ENCODE measurements at places on chromosomes 12 and 14.

- DNase-seq = no peak
These were observed 926.8 kb downstream of the BCL11B start for GRCh38 chr14:98345161-98345560.

DNA sequence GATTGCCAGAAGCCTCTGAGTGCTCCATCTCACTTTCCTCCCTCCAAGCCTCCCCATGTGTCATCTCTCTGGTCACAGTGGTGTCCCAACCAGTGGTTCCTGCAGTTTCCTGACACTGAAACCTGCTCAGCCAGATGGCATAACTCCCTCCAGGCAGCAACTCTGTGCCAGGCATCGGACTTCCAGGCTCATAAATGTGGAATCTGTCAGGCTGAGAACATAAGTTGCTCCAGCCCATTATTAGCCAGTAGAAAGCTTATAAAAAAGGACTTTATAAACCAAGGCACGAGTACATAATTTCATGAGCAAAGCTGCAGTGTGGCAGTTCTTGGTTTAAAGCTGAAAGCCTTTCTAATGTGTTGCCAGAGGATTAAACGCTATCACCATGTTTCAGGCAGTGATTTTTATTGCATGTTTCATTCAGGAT lies 194.3 kb downstream of the DACT1 start:
- peak; percentile 99 for DNase-seq

- DNase-seq = no peak
These were observed 484.6 kb downstream of the VRK1 start for GRCh38 chr14:97281741-97282140.

DNA sequence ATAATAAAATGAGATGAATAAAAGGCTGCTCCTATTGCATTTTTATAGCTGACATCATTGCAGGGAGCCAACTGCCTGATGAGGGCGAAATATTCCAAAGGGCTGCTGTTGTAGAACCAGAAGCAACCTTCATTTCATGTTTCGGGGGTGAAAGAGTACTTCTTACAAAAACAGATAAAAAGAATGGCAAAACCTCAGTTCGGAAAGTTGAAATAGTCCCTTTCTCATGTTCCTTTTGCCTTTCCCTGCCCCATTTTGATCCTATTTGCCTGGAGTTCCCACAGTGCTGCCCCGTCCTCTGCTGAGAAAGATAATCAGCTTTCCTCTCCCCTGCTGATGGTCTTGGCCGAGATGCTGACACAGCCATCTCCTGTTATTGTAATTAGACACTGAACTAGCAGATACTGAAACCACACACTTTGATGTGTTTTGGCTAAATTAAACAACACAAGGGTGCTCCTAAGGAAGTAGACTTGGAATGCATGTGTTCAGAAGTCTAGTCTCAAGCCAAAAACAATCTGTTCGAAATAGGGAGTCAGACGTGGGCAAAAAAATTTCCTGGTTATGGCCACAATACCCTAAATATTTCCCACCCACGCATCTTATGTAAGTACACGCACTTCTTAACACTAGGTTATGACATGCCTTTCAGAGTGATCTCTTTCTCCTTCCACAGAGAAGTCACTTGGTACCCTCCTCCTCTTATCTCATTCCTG lies 117.2 kb downstream of the PPM1H start:
- no peak for DNase-seq

DNA sequence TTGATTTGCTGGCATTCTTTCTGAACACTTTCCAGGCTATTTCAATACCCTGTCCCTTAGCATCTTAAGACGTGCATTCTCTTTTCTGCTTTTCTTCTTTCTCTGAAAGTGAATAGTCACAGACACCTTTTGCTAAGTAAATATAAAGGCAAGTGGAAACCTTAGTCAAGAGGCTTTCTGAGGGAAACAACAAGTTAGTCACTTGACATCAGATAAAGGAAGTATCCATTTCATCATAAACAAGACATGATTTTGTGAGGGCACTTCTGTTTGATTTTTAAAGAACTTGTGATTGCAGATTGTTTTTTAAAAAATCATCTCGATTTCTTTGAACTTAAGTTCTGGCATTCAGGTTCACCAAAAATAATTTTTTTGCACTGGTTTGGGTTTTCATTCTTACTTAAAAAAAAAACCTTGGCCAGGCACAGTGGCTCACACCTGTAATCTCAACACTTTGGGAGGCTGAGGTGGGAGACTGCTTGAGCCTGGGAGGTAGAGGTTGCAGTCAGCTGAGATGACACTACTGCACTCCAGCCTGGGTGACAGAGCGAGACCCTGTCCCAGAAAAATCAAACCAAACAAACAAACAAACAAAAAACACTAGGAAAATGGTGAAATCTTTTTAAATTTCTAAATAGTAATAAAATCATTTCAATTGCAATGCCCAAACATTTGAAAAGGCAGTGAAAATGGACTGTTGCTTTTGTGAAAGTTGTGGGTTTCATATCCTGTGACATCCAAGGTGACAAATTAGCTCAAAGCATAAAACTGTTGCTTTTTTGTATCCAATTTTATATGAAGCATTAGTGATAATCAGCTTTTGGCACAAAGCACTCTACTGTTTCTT lies 8.3 kb upstream of the KLHL42 start:
- DNase-seq = no peak

DNA sequence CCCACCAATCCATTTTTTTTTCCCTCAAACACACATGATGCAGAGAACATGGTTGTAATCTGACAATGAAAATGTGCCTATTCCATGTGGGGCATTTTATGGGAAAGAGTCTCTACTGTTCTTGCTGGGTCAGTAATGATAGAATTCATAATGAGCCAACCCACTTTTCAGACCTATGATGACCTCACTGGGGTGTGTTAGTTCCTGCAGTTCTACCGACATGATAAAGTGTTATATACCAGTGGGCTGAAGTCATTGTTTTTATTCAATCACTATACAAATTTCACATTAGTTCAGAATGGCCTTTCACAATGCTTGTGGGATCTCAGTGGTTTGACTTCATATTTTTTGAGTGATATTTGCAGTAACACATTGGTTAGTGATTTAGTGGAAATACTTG lies 47.5 kb downstream of the PPFIBP1 start:
- DNase-seq = no peak

DNA sequence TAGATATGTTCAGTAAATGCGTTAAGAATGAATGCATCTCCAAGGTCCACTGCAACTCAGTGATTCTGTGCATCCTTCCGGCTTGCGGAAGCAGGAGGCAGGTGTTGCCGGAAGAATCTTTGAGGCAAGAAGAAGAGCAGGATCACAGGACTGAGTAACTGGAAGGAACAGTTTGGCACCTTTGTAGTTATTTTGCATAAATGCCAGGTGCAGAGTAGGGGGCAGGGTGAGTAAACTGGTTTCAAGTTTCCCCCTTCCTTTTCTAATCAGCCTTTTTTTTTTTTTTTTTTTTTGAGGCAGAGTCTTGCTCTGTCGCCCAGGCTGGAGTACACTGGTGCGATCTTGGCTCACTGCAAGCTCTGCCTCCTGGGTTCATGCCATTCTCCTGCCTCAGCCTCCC lies 22.3 kb downstream of the DYRK4 start:
- no peak for DNase-seq

DNA sequence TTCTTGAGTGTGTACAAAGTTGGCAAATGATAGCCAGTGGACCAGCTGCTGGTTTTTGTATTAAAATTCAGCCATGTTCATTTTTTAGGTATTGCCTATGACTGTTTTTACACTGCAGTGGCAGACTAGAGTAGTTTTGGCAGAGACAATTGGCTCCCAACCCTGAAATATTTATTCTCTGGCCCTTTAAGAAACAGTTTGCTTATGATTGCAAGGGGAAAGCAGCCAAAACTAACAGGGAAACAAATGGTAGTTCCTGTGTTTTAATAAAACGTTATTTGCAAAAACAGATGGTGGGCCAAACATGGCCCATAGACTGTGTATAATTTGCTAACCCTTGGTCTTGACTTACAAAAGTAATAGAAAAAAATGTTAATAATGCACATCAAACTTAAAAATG lies 110.2 kb downstream of the ALX1 start:
- DNase-seq = no peak

DNA sequence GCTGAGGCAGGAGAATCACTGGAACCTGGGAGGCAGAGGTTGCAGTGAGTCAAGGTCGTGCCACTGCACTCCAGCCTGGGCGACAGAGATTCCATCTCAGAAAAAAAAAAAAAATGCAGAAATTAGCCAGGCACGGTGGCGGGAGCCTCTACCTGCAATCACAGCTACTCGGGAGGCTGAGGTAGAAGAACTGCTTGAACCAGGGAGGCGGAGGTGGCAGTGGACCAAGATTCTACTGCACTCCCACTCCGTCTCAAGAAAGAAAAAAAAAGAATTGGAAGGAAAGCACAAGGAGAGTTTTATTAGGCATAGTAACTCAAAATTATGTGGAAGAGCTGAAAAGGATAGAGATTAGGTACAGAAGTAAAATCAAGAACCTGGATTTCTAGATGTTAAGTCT lies 20.8 kb upstream of the AMHR2 start:
- DNase-seq = no peak

DNA sequence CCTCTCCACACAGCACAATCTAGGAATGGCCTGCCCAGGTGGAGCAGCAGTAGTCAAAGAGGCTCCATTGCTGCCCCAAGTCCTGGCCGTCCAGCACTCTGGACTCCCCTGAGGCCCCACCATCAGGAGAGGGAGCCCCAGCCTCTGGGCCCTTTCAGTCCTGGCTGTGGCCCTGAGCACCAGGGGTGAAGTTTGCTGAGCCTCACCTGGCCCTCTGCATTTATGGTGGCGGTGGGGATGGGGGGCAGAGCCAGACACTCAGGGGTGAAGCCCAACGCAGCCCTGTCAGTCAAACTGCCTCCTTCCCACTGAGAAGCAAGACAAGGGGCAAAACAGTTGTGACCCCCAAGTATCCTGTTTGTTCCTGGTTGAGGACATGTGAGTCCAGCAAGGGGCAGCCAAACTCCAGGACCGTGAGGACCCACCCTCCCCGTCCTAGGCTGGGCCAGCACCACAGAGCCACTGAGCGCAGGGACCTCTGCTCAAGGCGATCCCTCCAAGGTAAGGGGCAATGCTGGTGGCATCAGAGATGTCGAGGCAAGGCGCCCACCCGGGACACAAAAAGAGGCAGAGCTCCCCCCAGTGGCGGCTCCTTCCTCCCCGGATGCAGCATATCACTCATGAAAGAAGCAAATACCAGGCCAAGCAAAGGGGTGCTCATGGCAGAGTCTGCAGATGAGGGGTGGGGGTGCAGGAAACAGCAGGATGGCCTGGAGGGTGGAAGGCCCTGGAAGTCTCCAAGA lies 4.8 kb upstream of the AMN start:
- peak; percentile 81 for DNase-seq

DNA sequence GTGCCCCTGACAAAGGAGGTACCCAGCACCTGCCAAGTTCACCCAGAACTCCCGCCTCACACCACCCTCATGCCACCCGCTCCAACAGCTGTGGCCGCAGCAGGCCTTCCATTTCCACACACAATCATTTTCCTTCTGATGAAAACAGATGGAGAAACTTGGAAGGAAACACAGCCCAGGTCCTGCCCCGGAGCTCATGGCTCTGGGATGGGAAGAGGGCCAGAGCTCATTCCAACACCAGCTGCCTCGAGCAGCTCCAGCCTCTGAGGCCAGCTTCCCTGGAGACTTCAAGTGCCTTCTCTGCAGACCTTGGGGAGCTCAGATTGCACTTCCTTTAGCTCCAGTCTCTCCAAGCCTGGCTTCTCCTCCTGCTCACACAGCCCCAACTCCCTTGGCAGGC lies 55.1 kb upstream of the CMKLR1 start:
- DNase-seq = peak; percentile 94

GRCh38 chr12:3341594-3341993 lies 149.4 kb upstream of the PRMT8 start:
- DNase-seq = no peak

DNA sequence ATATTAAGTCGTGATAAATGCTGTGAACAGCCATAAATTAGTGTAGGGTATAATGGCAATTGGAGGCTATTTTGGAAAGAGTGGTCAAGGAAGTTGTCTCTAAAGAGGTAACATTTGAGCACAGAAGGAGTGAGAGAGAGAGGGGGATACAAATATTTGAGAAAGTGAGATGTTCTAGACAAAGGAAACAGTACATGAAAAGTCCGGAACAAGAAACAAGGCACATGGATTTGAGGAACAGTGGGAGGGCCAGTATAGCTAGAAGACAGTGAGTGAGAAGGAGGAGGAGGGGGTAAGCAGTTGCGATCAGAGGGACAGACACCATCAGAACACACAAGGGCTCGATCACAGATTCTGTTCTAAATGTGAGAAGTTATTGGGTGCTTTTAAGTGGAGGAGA lies 20.1 kb upstream of the RNASE12 start:
- no peak for DNase-seq
